ENCODE measurements at places on chromosomes 4 and X.

GRCh38 chr4:14744346-14744745, 257.9 kb upstream of the CPEB2 start:
- DNase-seq = no peak

GRCh38 chr4:143359644-143360193, 23.0 kb downstream of the GAB1 start:
- no peak for DNase-seq

DNA sequence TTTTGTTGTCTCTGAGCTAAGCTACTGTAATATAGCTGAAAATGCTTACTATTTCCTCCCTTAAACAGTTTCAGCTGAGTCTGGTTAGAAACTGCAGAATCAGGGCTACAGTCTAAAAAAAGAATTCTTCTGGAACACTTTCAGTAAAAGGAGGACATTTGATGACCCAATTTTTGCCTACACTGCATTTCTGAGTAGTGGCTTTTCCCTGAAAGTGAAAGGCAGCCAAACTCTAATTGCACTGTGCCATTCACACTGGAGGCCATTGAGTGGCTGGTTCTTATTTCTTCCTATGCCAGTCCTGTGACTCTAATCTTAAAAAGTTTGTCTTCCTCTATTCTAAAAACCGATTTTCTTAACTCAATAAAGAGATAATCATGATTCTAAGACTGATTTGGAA, 526.0 kb downstream of the CFAP47 start:
- no peak for DNase-seq

- peak; percentile 38 for DNase-seq
Observed at GRCh38 chr4:159508917-159509500, 406.1 kb downstream of the RAPGEF2 start.

DNA sequence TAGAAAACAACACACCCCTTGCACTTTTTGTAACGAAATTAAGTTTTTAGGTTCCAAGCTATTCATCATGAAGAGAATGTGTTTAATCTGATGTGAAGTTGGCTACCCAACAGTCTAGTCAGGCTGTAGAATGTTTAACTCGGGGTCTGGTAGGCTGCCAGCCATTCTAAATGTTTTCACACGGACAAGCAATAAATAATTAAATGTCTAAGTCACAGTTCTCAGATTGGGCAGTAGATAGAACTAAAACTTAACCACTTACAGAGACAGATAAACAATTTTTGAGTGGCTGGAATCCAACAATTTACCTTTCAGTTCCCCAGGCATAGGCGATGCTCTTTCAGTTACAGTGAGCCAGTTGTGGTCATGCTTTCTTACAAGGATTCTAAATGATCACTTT, 66.5 kb downstream of the CHIC2 start:
- DNase-seq = no peak

GRCh38 chr4:77959566-77960338, 97.1 kb downstream of the MRPL1 start:
- peak; percentile 76 for DNase-seq

DNA sequence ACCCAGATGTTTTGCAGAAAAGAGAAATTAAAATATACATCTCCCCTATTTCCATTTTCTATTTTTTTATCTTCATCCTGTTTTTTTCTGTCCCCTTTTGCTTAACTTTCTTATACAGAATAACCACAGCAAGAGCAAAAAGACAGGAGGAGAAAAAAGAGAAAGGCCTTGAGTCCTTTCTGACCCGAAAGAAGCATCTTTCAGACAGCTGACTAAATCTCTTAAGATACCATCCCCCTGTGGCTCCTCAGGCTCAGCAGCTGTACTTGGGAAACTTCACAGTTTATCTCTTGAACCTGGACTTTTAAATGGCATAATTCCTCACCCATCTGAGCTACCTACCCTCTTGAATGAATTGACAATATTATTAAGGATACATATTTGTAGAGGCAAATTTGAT, 100.2 kb downstream of the FIP1L1 start:
- DNase-seq = peak; percentile 52

GRCh38 chr4:14631806-14632440, 370.4 kb upstream of the CPEB2 start:
- no peak for DNase-seq

DNA sequence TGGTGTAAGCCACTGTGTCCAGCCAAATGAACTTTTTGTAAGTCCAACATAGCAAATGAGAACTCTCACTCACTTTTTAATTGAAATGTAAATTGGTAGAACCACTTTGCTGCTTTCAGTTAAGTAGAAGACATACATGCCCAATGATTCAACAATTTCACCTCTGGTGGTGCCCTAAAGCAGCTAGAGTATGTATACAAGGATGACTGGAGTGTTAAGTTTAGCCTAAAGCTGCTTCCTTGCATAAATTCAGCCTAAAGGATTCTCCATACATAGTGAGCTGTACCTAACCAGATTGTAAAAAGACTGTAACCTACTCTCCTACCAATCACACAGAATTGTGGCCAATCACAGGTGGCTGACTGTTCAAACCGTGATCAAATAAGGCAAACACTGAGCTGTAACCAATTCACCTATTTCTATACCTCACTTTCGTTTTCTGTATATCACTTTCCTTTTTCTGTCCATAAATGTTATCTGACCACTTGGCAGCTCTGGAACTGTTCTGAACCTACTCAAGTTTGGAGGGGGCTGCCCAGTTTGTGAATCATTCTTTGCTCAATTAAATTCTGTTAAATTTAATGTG, 39.9 kb downstream of the PDS5A start:
- no peak for DNase-seq

GRCh38 chrX:20515841-20516461, 249.2 kb upstream of the RPS6KA3 start:
- DNase-seq = peak; percentile 89

DNA sequence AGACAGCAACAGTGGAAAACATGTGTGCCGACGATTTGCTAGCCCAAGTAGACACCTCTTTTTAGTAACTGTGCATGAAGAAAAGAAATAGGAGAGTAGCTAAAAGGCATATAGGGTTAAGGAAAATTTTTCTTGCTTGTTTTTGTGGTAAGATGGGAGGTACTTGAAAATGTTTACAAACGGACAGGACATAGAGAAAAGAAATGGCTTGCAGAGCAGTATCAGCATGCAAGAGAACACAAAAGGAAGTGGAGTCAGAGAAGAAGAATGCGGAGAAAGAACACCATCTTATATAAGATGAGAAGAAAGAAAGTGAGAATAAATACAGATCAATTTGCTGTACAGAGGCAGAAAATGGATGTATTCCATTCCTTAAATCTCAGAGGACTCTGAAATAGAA, 263.7 kb upstream of the ETNPPL start:
- no peak for DNase-seq

DNA sequence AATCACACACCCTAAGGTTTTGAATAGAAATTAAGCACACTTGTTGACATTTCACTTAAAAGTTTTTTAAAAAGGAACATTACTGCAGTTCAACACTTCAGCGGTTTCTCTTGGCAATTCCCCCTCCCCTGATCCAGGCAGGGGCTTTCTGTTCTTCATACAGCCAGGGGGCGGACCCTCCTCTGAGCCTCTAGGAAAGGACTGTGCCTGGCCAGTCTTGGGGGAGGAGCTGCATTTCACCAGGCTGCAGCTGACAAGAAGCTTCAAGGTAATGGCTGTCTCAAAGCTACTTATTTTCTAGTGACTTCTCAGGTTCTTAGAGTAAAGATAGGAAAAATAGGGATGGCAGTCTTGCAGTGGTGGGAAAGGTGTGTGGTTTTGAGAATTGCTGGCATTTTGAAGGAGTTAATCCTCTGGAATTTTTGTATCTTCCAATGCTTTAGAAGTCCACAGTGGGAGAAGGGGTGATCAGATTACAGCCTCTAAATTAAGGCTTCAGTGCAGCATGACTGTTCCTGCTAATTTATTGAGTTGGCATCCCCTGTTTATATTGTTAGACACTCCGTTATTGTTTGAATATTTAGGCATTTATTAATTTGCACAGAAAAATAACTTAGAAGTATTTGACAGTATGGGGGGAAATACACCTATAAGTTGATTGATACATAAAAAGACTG, 33.5 kb downstream of the PWWP3B start:
- DNase-seq = no peak

DNA sequence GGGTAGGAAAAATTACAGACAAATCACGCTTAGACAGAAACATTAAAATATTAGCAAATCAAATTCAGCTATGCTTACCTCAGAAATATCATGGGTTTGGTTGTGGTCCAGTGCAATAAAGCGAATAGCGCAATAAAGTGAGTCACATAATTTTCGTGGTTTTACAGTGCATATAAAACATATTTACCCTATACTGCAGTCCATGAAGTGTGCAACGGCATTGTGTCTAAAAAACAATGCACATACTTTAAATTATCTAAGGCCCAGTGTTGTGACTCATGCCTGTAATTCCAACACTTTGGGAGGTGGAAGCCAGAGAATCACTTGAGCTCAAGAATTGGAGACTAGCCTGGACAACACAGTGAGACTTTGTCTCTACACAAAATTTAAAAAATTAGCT, 195.7 kb upstream of the IL1RAPL1 start:
- no peak for DNase-seq

- no peak for DNase-seq
Observed at GRCh38 chrX:109920325-109920724, 82.6 kb upstream of the TMEM164 start.

- no peak for DNase-seq
Observed at GRCh38 chrX:115388879-115389278, 99.4 kb downstream of the LUZP4 start.

GRCh38 chrX:96407981-96408380, 276.7 kb upstream of the DIAPH2 start:
- DNase-seq = no peak

DNA sequence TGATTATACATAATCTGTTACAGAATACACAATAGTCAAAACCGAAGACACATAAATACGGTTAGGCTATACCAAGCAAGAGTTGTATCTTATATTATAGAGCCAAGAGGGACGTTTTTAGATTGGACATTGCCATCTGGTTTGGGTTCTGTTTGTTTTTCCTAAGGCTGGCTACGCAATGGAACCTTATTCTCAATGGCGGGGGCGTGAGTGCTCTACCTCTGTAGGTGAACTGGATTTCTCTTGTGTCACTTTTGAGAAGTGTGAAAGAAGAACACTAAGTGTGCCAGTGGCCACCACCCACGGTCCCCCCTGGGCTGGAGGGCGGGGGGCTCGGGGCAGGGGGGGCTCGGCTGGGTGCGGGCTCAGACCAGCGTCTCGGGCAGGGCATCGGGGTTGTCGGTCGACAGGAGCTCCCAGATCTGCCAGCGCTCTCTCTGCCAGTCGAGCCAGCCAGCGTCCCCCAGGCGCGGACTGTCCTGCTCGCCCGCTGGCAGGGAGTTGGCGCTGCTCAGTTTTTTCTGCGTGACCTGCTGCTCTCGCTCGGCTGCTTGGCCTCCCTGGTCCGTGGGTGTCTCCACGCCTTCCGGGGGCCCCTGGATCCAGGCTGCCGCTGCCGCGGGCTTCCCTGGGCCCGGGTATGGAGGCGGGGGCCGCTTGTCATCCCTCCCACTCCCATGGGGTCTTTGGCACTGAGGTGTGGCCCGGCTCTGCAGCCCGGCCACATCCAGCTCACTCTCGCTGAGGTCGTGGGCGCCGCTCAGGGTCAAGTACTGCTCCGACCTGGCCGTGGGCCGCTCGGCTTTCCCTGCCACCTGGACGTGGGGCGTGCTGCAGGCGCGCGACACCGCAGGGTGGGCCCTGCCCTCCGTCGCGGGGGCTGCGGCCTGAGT, 27.6 kb downstream of the HCCS start:
- DNase-seq = no peak
